H4 (cell line): ENCODE measurements at places on chromosomes 12 and 14.

DNA sequence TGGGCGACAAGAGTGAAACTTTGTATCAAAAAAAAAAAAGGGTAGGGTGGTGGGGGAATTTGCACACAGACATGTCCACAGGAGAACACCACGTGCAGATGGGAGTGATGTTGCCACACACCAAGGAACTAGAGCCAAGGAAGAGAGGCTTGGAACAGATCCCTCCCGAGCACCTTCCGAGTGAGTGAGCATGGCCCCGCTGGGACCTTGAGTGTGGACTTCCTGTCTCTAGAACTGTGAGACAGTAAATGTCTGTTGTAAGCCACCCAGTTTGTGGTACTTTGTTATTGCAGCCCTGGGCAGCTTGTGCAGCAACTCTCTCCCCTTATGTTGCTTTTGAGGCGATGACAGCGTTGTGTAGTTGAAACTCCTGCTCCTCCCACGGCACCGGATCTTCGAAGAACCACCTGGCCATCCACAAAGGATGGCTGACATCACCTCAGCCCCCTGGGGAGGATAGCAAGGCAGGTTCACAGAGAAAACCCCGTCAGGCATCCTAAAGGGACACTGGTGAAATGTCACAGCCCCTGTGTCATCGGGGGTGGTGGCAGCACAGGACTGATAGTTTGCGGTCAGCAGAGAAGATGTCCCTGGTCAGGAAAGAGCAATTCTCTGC, 54.7 kb upstream of the PLEKHG3 start:
- no peak for DNase-seq

GRCh38 chr12:93009533-93009932, 80.4 kb upstream of the EEA1 start:
- no peak for DNase-seq

DNA sequence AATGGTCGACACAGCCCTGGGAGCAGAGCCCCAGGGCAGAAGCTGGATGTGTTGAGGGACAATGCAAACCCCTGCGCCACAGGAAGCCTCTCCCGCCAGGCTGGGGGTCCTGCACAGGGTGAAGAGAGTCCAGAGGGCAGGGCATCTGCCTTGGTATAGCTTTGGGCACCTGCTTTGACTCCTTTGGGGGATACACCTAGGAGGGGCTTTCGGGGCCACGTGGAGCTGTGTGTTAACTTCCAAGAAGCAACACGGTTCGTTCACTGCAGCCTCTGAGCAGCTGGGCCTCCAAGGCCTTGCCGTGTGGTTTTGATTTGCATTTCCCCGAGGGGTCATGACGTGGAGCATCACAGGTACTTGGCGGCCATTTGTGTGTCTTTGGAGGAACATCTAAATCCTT, 5.8 kb upstream of the PUS1 start:
- no peak for DNase-seq

GRCh38 chr12:125518074-125518473, 452.8 kb downstream of the AACS start:
- no peak for DNase-seq

GRCh38 chr12:67784831-67785230, 136.3 kb downstream of the DYRK2 start:
- no peak for DNase-seq

GRCh38 chr14:54127526-54127925, 170.9 kb upstream of the BMP4 start:
- DNase-seq: no peak

GRCh38 chr14:58193542-58193941, 6.4 kb upstream of the ACTR10 start:
- no peak for DNase-seq

GRCh38 chr12:124915239-124916236, 1.1 kb upstream of the UBC start:
- no peak for DNase-seq

- DNase-seq: no peak
These were observed 6.7 kb upstream of the VCPKMT start for GRCh38 chr14:50123062-50123461.

GRCh38 chr14:49306152-49306751, 279.9 kb downstream of the RPS29 start:
- DNase-seq: no peak

- DNase-seq: no peak
These were observed 36.2 kb upstream of the NUDT4 start for GRCh38 chr12:93341409-93342049.

- peak; percentile 17 for DNase-seq
These were observed 28.2 kb downstream of the GALNT16 start for GRCh38 chr14:69288011-69288771.

GRCh38 chr12:29694002-29694401, 89.7 kb downstream of the TMTC1 start:
- no peak for DNase-seq

GRCh38 chr14:58628406-58628805, 9.4 kb upstream of the DACT1 start:
- DNase-seq: no peak

GRCh38 chr14:81737938-81738337, 204.3 kb upstream of the SEL1L start:
- DNase-seq: no peak

GRCh38 chr12:130087222-130087621, 75.0 kb upstream of the FZD10 start:
- no peak for DNase-seq

DNA sequence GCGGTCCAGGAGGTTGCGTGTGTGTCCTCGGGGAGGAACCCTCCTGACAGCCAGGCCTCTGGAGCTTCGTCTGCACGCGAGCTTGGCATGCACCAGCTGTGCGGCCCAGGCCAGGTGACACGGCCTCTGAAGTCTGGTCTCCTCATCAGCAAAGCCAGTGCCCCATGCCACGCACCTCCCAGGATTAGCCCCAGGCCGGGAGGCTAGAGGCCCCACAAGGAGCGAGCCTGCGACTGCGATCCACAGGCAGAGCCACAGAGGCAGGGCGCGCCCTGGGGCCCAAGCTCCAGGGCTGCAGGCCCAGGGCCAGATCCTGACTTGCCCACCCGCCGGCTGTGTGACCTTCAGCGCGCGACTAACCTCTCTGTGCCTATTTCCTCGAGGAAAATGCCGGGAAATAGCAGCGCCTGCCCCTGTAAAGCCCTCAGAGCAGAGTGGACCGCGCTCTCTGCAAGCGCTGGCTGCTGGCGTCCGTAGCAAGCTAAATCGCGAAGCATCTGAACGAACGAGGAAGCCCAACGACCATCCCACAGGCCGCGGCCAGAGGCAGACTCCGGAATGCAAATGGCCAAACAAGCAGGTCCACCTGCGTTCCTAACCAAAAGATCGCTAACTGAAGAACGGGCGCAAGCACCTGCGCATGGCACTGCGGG, 492 bp upstream of the BTBD6 start:
- DNase-seq: no peak
